Activated CD8-positive, alpha-beta memory T cell treated with anti-CD3 and anti-CD28 coated beads for 1 hour (primary cell): ENCODE measurements at places on chromosomes 2 and 18.

DNA sequence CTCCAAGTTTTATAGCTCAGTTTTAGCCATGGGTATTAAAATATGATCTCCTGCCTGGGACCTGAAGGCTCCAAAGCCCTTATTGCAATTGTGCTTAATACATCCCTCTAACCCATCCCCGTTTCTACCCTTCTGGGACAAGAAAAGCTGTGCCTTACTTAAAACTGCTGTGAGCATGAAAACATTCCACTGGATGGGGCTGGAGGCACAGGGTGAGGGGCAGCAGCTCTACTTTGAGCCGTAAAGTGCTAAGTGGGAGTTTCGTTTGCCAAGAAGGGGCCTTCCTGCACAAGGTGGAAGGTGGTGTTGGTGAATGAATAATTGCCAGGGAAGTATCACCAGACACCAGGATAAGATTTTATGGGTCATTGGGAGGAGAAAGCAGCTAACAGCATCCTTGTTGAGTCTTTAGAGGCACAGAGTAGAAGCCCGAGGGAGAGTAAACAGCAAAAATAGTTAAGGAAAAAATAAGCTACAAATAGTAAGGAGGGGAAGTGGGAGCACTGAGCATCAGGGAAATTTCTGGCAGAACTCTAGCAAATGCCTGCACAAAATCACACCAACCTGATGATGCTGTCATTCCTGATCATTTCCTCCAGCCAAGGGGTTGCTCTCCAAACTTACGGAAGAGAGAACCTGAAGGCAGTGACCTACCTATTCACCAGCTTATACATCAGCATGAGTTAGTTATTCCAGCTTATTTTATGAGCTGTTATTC, 218.4 kb downstream of the MREG start:
- no peak for DNase-seq

DNA sequence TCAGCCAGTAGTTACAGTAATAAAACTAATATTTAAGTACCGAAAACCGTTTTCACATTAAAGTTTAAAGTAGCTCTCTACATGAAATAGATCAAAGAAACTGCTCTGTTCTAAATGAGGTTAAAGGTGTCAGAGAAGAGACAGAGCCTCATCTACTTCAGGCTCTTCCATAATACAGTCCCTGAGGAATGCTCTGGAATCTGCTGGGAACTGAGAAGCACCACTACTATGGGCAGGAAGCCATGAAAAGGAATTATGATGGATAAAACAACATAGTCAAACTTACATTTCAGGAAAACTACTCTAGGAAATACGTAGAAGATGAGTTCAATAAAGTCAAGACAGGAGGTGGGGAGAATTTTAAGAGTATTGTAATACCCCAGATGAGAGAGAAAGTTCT, 60.0 kb downstream of the ROCK1 start:
- DNase-seq, result no peak

GRCh38 chr2:224407241-224407701, 5.4 kb upstream of the FAM124B start:
- no peak for DNase-seq

GRCh38 chr2:102771114-102771513, 9.3 kb downstream of the TMEM182 start:
- DNase-seq, result no peak

DNA sequence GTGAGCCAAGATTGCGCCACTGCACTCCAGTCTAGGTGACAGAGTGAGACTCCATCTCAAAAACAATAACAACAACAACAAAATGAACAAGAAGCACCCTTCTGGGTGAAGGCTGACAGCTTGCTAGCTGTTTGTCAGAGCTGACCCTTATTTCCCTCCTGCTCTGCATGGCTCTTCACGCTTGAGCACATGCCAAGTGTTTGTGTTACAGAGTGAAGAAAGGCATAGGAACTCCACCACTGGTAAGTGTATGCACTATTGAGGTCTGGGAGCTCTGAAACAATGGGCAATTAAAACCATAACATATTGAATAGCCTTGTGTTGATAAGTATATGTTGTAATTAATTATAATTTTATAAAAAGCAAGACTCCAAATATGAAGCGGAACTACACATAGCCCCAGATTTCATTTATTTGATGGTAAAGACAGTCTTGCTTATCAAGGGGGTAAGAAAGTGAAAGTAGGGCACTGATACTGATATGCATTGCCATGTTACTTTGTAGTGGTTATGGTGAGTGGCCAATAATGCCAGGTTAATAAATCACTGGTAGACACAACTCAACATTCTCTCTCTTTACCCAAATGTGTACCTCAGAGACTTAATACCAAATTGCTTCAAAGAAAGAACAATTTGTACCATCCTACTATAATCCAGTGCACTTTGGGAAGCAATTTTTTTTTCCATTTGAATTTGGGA, 163.4 kb downstream of the VWC2L start:
- no peak for DNase-seq

- peak; percentile 5 for DNase-seq
Observed at GRCh38 chr2:44479127-44479887, 117.6 kb downstream of the CAMKMT start.

- no peak for DNase-seq
Observed at GRCh38 chr2:20023688-20024087, 11.2 kb upstream of the MATN3 start.

DNA sequence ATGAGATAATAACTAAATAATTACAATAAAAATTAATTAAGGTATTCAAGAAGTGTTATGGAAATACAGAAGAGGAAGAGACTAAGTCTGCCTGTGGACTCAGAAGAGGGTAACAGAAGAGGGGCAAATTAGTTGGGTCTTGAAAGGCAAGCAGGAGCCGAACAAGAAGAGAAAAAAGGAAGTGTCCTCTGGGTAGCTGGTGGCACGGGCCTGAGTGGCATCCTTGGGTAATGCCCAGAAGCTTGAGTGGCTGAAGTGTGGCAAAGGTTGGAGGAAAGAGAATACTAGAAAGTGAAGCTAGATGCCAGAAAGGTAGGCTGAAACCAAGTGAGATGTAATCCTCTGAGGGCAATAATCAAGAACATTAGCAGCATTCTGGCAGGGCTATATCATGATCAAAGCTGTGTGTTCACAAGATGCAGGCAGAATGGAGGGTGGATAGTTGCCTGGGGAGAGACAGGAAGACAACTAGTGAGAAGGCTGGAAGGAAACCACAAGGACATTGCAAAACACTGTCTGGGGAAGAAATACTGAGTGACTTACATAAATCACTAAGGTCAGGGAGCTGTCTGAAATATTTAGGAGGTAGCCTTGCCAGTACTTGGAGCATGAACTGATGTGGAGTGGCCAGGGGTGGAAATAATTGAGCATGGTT, 16.2 kb downstream of the DOCK10 start:
- DNase-seq, result no peak

GRCh38 chr18:11246495-11247300, 97.3 kb upstream of the PIEZO2 start:
- no peak for DNase-seq

GRCh38 chr2:219060821-219061791, at the start of gene IHH:
TSS of gene IHH (minus strand) at chr2:219060921. CDS start at chr2:219060467, 454 bp downstream.
- no peak for DNase-seq

DNA sequence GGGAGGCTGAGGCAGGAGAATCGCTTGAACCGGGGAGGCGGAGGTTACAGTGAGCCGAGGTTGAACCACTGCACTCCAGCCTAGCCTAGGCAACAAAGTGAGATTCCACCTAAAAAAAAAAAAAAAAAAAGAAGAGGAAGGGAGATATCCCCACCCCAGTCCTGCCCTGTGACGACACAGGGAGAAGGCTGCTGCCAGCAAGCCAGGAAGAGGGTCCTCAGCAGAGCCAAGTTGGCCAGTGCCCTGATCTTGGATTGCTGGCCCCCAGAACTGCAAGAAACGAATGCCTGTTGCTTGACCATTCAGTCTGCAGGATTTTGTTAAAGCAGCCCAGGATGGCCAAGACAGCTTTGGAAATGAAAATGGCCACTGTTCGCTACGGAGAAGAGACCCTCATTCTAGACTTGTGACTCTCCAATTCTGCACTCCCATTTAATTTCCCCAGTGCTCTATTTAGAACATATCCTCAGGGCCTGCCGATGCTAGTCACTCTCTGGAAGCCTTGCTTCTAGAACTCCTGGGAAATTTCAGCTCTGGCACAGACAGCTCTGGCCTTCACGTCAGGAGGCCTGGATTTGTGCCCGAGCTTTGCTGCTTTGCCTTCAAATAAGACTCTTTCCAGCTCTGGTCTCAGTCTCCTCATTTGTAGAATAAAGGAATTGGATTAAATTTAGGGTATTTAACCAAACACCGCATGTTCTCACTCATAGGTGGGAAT, 15.7 kb upstream of the AMMECR1L start:
- no peak for DNase-seq

GRCh38 chr2:46525522-46526155, 46.3 kb downstream of the TMEM247 start:
- DNase-seq, result no peak

DNA sequence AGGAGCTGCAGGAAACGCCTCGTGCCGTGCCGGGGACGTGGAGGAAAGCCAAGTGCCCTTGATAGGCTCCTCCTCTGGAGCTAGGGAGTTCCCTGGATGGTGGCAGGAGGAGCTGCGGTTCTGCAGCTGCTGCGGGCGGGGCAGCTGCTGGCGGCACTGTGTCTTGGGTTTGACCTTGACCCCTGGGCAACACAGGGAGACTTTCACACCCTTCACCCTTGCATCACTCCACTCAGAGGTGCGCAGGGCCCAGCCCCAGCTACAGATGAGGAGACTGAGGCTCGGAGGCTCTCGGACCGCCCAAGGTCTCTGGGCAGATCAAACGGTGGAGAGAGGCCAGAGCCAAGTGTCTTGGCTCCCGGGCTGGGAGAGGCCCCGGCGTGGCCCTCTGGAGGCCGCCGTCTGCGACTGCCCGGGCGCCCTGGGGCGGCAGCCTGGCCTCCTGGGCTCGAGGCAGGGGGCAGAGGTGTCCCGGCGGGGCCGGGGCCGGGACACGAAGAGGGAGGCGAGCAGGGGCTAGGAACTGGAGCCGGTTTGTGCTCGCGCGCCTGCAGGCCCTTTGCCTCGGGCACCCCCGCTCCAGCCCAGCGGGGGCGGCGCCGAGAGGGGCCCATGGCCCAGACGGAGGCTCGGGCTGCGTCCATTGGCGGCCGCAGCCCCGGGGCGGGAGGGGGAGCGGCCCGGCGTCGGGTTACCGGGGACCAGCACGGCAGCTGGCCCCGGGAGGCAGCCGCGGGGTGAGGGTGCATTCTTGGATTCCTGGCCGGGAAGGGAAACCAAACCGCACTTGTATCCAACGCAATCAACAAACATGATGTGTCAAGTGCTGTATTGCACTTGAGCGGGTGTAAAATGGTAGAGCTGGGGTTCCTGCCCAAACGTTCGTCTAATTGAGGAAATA, 129.6 kb upstream of the SLC1A4 start:
- no peak for DNase-seq

DNA sequence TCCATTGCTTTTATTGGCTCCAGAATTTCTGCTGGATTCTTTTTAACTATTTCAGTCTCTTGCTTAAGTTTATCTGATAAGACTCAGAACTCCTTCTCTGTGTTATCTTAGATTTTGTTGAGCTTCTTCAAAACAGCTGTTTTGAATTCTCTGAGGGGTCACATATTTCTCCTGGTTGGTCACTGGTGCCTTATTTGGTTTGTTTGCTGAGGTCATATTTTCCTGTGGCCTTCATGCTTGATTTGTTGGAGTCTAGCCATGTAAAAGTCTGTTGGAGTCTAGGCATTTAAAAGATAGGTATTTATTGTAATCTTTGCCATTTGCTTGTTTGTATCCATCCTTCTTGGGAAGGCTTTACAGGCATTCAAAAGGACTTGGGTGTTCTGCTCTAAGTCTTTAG, 398.7 kb downstream of the DSEL start:
- DNase-seq, result no peak

DNA sequence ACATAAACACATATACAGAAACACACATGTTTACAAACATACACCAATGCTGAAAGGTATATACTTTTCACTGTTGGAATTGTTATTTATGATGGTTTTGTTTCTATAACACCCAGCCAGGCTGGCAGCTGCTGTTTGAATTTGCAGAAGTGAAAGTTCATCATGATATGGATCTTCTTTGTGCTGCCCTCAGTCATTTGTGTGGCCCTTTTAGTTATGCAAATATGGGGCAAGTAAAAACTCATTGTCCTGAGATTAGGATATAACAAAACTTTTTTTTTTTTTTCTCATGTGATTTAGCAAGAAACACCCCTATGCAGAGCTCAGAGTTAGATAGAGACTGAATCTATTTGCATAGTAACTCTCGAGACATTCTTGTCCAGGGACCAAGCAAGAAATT, 714.1 kb downstream of the KCNJ3 start:
- DNase-seq, result no peak
